ENCODE measurements at places on chromosomes 3 and 15.

DNA sequence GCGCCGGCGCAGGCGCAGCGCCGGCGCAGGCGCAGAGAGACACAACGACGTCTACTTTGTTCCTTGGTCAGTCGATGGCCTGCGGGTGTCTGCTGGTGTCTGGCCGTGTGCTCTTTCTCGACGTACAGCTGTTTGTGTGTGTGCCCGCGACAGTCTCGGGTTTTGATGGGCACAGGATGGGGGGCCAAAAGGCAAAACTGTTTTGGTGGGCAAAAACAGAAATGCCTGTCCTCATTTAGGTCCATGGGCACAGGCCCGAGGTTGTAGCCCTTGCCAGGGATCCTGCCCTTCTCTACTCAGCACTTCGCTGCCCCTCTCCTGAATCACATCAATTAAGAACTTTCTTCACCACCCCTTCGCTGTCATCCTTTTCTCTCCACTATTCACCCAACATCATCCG is 184.8 kb upstream of the CHL1 start:
- peak; percentile 10 for DNase-seq

DNA sequence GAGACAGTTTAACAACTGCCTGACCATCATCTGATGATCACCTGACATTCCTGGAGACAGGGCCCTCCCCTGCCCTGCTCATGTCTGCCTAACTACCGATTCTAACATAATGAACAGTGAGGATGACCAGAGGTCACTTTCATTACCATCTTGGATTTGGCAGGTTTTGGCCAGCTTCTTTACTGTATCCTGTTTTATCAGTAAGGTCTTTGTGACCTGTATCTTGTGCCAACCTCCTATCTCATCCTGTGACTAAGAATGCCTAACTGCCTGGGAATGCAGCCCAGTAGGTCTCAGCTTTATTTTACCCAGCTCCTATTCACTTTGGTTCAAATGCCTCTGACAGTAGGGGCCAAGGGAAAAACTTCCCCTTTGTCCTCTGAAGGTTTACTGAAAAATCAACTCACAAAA is 40.2 kb downstream of the METTL6 start:
- no peak for DNase-seq

DNA sequence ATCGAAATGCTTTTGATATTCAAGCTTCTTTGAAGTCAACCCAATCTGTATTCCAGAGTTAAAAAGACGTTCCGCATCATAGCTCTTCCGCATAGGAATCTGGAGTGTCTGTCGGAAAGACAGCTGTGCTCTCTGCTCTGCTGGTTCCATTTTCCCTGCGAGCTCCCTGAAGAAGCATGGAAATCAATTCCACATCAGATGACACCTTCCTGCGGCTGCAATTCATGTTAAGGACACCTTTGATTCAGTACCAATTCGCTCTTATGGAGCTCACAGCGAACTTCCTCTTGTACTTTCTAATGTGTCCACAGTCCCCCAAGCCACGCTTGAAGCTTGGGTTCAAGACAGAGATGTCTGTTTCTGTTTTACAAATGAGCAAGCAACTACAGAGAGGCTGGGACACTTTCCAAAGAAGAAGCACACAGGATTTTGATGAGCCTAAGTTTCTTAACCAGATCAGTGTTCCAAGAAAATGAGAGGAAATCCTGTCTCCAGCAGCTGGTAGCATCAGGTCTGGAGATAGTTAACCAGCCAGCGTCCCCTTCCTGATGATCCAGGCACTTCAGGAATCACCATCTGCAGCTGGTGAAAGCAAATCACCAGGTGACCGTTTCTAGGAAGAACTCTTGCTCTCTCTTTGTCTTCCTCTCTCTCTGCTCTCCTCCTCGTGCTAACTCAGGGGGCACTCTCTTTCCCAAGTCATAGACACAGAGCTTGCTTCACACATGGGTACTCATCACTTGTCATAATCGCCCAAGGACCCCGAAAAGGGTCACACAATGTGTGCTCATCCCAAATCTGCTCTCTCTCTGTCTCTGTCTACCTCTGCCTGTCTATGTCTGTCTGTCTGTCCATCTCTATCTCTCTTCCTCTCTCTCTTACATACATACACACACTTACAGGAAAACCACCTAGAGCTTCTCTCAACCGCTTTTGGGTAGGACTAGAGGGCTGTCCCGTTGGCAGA is 281.8 kb downstream of the FAM43A start:
- no peak for DNase-seq

DNA sequence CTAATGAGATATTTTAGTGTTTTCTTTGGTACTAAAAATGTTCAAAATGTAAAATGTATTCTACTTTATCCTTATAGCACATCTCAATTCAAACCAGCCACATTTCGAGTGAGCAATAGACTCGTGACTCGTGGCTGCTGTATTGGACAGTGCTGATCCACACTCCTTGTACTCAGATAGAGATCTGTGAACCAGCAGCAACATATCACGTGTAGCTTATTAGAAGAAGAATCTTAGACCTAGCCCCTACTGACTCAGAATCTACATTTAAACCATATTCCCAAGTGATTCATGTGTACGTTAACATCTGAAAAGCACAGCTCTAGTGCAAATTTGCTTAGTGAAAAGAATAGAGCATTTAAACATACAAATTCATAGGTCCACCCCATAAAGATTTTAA is 130.9 kb downstream of the IL1RAP start:
- no peak for DNase-seq

DNA sequence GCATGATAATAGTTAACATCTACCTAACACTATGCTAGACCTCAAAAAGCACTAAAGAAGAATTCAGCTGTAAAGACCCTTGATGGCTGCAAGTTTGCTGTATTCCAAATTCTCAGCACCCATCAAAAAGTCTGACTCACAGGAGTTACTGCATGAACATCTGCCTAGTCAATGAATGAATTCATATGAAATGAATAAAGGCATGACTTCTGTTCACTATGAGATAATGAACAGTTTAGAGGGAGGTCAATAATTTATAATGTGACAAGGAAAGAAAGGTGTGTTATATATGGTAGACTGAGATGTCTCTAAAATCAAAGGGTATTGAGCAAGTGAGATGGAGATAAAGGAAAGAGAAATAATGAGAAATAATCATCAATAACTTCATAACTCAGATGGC is 508.2 kb upstream of the TGFBR2 start:
- DNase-seq, result no peak

- no peak for DNase-seq
Observed at GRCh38 chr3:123705488-123706285, 120.8 kb upstream of the HACD2 start.

- peak; percentile 13 for DNase-seq
Observed at GRCh38 chr3:107740992-107741896, 218.5 kb downstream of the BBX start.

DNA sequence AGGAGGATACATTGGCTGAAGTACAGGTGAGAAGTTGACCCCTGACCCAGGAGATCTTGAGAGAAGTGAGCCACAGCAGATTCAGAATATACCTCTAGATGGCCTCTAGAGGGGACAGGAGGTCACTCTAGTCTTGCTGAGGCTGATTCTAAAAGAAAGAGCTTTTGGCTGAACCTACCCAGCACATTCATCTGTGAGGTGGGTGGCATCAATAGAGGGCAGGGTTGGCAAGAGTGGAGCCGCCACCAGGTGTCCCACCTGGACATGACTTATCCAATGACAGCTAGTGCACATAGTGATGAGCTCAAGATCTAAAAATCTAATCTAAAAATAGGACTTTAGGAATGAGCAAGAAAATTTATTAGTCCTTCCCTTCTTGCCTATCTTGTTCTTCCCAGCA is 51.6 kb downstream of the CYP19A1 start:
- DNase-seq, result no peak

DNA sequence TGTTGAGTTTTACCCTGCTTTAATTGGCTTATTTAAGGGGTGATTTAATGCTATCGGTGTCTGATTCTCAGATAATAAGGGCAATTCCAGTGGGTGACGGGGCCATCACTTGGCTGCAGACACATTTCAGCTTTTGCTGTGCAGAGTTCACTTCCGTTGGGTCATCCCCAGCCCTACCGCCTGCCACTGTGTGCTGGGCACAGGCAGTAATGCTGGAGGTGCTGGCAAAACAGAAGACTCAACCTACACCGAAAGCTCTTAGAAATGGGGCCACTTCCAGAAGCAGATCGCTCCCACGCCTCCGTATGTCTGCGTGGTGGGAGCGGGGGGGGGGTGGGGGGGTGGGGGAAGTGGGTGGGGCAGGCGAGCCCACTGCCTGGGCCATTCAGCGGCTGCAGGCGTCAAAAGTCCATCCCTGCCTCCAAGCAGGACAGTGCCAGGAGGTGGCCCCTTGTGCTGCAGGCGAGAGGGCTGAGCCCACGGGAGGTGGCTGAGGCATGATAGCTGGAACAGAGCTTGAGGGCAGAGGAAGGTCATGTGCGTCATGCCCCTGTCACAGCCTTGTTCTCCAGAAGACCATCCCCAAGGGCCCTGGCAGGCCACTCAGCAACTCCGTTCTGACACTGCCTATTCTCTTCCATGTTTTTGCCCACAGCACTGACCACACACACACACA is 128.3 kb downstream of the ATP10A start:
- no peak for DNase-seq

DNA sequence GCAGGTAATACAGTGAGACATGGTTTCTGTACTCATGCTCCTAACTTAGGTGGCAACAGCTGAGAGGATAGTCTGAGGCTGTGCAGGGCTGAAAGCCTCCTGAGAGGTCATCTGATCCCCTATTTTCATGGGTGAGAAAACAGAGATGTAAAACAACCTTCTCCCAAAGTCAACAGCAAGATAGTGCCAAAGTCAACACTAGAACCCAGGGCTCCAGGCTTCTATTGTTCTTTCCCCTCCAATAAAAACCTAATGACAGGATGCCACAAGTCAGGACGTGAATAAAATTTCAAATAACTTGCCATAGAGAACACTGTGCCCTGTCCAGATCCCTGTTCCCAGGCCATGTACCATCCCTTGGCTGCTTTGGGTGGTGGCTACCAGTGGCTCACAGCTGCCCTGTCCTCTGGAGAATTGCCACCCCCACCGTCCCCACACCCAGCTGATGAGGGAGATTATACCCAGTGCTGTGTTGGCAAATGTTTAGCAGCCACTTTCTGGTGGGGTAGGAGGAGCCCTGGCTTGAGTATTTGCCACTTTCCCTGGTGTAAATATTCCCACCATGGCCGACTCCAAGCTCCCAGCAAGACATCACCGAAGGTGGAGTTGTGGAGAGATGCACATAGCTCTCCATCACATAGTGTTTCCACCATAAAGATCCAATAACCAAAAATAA is 54.8 kb downstream of the SRGAP3 start:
- DNase-seq, result no peak

- peak; percentile 24 for DNase-seq
Observed at GRCh38 chr3:19348941-19349564, 200.7 kb downstream of the KCNH8 start.

GRCh38 chr3:71443332-71443731 is 140.2 kb downstream of the FOXP1 start:
- no peak for DNase-seq

GRCh38 chr15:83243634-83244033 is 36.0 kb upstream of the HDGFL3 start:
- no peak for DNase-seq

DNA sequence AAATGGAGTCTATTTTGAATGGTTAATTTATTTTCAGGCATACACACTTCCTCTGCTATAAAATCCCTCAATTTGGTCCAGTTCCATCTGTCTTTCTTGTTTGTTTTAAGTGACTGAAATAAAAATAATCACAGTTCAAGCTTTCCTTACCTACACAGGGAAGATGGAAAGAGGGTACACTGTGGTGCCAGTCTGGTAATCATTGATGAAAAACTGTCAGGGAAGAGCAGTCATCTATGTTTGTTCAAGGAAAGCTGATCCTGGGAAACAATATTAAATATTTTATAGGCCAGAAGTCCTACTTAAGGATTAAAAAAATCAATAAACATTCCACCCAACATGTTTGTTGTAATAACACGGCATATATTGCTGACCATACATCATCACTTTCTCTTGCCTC is 115.2 kb upstream of the KCNMB2 start:
- no peak for DNase-seq

DNA sequence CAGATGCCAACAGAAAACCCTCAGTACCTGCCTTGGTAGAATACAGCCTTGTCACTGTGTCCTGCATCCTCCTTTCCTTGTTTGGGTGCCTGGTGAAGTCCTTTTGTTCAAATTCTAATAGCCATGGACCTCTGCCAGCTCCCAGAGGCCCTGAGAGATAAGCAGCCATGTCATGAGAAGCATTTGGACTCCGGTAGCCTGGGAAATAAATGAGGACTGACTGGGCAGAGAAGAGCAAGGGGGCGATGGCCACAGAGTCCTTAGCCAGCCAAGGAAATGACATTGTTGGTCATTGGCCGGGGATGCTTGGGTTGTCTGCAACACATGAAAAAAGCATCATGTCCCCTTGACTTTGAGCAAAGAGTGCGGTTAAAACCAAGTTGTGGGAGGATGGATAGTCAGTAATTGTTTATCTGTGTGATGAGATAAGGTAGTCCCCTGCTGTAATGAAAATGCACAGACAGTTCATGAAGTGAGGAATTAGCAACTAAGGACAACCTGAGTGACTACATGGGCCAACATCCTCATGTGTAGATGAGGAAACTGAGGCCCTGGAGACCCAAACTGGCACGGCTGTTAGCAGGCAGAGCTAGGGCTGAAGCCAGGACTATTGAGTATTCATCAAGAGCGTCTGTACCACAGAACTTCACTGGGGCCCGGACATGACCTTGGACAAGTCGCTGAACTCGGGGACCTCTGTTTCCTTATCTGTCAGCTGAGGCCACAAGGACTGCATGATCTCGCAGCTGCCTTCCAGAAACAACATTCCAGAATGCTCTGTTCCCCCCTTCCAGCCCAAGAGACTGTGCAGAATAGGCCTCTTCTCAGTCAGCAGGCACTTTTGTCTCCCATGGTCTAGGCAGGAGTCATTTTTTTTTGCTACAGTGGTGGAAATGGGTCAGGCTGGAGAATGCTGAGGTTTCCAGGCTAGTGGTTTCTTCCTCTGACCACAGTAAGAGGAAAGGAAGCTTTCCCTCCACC is 90.5 kb upstream of the CTDSPL start:
- no peak for DNase-seq

- DNase-seq, result no peak
Observed at GRCh38 chr3:74920721-74921350, 306.4 kb upstream of the CNTN3 start.

DNA sequence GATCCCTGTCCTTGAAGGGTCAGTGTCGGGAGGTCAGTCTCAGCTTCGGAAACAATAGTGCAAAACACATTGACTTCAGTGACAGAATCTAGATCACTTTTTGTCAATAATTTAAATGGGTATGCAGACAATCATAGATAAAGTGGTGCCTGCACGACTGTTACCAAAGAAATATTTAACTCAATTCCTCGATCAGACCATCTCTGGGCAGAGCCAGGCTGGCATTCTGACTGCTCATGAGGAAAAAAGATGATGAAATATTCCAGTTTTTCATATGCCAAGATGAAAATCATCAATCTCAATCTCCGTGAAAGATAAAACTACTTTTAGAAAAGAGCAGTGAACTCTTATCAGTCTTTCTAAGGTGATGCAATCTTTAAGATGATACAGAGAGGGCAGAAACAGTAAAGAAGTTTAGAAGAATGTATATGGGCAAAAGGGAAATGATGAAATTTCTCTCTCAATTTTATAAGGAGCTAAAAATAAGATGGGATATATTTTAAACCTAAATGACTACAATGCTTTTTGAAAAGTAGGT is 169.9 kb downstream of the WDR72 start:
- DNase-seq, result no peak
